NCI-H146 (cell line): ENCODE measurements at places on chromosomes 12 and 14.
A peak's percentile ranks its signal among the peaks of the same experiment; 100 is the strongest.

DNA sequence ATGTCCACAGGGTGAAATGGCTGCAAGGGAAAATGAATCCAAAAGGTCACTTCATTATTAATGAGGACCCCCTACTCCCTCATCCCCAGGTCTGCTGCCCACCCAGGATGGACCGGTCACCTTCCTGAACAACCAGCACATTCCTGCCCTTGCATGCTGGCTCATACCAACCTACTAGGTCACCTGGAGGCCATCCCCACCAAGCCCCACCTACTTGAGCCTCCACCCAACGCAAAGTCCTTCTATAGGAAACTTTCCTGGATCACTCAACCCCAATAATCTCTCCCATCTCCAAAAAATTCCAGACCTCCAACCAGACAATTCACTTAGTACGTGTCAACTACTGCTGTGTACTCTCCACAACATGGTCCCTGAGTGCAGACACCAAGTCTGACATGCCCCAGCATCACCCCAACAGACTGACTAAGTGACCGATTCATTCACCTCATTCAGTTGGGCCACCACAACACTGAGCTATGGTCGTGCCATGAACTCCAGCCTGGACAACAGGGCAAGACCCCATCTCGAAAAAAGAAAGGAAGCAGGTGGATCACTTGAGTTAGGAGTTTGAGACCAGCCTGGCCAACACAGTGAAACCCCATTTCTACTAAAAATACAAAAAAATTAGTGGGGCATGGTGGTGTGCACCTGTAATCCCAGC, 18.1 kb downstream of the CLMN start:
- DNase-seq, result no peak

GRCh38 chr14:106166650-106167204, 640.3 kb downstream of the TMEM121 start:
- DNase-seq, result no peak

- peak; percentile 78 for DNase-seq
Measured at GRCh38 chr12:52121824-52122539, 42.5 kb downstream of the SMIM41 start.

GRCh38 chr14:79878785-79879184, 332.5 kb downstream of the DIO2 start:
- no peak for DNase-seq

GRCh38 chr14:104602933-104603325, 1.6 kb downstream of the TMEM179 start:
- no peak for DNase-seq

GRCh38 chr12:46332260-46332659, 40.3 kb downstream of the SLC38A2 start:
- DNase-seq, result no peak

- no peak for DNase-seq
Measured at GRCh38 chr14:84792722-84793410, 737.1 kb upstream of the FLRT2 start.

GRCh38 chr12:34302131-34302885, 280.0 kb downstream of the ALG10 start:
- no peak for DNase-seq

DNA sequence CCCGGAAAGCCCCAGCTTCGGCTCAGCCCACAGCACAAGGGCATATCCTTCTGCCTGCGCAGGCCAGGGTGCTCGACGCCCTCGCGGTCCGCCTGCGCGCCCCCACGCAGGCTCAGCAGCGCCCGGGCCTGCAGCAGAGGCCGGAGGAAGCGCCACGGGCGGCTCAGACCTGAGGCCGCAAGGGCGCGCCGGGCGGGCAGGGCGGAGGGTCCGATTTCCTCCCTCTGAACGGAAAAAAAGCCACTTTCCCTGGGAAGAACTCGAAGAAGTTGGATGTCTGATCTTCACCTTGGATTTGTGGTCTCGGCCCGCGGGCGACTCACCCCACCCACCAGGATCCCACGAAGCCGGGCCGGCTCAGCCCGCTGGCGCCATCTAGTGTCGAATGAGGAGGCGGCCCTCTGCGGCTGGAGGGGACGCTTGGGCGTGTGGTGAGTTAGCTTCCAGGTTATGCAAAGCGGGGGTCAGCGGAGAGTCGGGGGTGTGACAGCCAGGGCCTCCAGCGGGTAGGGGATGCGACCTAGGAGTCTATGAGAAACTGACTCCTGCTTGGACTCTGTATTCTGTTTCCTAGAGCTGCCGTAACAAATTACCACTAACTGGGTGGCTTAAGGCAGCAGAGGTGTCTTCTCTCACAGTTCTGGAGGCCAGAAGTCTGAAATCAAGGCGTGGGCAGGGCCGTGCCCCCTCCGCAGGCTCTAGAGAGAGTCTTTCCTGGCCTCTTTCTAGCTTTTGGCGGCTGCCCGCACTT, 40.0 kb upstream of the SRSF5 start:
- peak; percentile 73 for DNase-seq

GRCh38 chr12:133038118-133038709, 905 bp downstream of the ZNF84 start:
- no peak for DNase-seq

- peak; percentile 99 for DNase-seq
Measured at GRCh38 chr12:510071-510825, 50.5 kb downstream of the B4GALNT3 start.

GRCh38 chr12:34356233-34356987, 334.1 kb downstream of the ALG10 start:
- no peak for DNase-seq

DNA sequence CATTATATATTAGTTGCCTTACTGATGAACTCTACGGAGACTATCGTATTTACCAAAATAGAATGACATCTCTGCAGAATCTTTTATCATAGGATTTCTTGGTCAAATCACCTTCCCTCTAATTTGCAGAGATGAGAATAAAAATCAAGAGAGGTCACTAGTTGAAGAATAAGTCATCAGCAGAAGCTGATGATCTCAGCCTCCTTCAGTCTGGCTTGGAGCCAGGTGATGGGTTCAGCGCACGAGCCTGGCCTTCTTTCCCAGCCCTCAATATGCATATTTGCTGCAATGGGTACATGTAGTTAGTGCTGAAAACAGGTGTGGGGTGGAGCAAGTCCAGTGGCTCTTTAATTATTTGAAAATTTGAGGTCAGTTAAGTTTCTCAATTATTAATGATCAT, 19.2 kb upstream of the EMP1 start:
- no peak for DNase-seq

DNA sequence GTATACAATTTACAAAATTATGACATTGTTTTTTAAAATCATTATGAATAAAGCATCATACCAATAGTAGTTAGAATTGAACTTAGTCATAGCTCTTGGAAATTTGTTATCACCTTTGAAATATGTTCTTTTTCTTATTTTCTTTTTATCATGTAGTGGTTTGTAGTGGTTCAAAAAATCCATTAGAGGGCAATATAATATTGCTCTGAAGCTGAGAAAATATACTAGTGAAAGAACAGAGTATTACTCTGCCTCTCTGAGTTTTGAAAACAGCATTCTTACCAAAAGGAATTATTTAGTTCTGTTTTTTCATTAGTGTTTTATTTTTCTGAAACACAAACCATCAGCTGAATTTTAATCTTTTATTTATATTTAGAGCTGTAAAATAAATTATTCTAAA, 76.2 kb downstream of the PDZRN4 start:
- peak; percentile 17 for DNase-seq
